ENCODE measurements at places on chromosomes 2 and 18.

DNA sequence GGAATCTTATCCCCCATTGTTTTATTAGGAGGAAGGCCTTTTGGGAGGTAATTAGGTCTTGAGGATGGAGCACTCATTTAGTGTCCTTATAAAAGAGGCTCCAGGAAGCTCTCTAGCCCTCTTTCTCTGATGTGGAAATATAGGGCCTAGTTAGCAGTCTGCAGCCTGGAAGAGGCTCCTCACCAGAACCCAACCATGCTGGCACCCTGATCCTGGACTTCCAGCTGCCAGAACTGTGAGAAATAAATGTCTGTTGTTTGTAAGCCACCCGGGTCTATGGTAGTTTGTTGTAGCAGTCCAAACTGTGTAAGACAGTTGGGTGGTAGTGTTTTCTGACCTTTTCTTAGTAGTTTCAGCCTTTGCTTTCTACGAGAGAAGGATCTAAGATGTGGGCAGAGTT, 100.7 kb downstream of the KIAA1328 start:
- DNase-seq = no peak

DNA sequence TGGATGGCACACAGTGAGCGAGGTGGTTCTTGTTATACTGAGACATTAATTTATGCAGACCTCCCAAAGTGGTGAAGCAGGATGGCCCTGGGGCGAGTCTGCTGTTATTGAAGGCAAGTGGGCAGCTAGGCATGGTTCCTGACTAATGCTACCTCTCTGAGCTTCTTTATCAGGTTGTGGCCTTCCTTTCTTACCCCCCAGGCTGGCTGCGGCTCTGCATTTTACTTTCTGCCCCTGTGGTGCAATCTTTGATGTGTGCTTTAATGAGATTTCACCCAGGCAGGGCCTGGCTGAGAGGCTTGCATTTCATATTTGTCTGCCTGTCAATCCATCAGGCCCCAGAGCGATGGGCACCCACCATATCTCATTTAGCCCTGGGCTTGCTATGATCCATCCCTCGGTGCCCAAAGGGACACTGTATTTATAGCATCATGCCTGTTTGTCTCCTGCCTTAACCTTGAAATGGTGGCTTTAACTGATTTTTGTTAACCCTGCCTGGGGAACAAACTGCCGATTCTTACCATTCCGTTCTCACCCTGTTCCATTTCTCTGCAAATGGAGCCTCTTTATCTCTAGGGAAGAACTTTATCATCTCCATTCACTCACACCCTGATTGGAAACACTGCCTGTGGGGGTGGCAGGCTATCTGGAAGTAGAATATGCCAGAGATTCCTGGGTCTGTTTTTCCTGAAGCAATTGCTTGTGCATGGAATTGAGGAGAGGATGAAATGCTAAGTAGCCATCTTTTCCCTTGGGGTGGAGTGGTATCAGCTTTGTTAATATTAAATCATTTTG, 316.2 kb upstream of the THSD7B start:
- DNase-seq = no peak

- no peak for DNase-seq
Measured at GRCh38 chr2:74755386-74755785, 78.5 kb upstream of the HK2 start.

DNA sequence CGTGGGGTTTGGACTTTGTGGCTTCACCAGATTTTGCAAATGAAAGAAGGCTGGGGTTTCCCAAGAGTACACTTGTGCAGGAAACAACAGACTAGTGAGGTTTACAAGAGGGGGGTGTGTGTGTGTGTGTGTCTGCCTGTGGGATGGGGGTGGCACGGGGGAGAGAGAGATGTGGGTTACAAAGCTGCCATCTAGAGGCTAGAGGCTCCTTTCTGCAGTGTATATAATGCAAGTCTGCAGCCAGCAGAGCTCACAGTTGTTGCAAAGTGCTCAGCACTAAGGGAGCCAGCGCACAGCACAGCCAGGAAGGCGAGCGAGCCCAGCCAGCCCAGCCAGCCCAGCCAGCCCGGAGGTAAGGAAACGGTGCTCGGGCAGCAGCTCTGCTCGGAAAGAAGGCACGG, at the start of gene ACKR3:
Gene ACKR3, plus strand, starts transcription at position 253 of the 401 bp plus-strand sequence. CDS start 10,641 bp downstream, outside the sequence.
- peak; percentile 27 for DNase-seq

- DNase-seq = no peak
Measured at GRCh38 chr2:34416856-34417255, 817.8 kb upstream of the FAM98A start.

DNA sequence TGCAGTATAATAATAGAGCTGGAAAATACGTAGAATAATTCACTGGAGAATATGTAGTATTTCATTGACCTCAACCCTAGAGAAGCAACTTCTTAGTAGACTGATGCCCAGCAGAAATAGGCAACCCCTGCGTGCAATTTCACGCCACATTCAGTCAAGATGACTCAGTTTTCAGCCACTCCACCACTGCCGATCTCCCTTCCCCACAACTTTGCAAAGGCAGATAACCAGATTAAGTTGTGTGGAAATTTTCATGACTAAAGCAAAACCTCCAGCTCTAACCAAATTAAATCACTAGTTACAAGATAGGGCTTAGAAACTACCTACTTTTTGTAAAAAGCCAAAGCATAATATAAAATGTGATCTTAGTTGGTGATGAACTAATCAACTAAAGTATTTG, 63.3 kb upstream of the STK17B start:
- DNase-seq = peak; percentile 83

GRCh38 chr18:64149916-64150438, 1.1 kb upstream of the LINC00305 start:
- DNase-seq = no peak

GRCh38 chr2:205745661-205746419, 63.5 kb downstream of the NRP2 start:
- no peak for DNase-seq

- DNase-seq = no peak
Measured at GRCh38 chr2:85803704-85804425, 50.1 kb downstream of the ATOH8 start.

GRCh38 chr18:59900222-59901128, 679 bp downstream of the PMAIP1 start:
- peak; percentile 82 for DNase-seq

DNA sequence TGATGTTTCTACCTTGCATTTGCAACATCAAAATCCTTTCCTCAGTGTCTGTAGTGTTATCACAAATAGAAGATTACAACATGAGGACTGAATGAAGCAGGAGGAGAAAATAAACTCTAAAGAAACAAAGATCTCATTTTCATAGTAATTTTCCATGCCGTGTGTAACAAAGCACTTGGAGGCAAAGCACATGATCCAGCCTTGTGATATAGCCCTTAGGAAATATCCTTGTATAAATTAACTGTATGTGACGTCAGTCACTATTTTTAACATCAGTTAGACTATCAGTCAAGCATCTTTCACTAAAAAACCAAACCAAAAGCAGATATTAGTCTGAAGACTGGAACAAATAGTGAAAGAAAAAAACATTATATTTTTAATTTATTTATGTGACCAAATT, 492.1 kb upstream of the CNTNAP5 start:
- no peak for DNase-seq

DNA sequence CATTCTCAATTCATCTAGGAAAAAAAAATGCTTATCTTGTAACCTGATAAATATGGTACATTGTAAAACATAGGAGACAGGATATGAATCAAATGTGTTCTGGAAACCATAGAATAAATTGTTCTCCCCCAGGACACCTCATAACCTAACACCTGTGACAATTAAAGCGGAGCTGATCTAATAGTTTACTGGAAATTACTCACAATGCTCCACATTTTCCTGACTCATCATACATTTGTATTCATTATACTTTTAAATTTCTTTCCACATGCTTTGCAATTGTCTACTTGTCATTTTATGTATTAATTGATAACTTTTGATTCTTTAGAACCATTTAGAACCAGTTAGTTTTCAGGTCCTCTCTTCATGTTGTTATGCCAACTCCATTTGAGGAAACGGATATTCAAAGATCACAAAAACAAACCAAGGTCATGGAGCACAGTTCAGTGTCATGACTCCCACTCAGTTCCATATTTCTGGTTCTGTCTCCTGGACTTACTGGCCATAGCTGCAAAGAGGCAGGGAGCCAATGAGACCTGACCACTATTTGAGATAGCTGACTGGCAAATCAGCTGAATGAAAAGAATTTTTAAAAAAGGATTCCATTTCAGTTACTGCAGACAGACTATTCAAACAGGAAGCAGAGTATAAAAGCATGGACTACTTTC, 128.5 kb downstream of the CALCRL start:
- peak; percentile 72 for DNase-seq

GRCh38 chr2:16974688-16975087, 309.1 kb upstream of the CYRIA start:
- DNase-seq = no peak

DNA sequence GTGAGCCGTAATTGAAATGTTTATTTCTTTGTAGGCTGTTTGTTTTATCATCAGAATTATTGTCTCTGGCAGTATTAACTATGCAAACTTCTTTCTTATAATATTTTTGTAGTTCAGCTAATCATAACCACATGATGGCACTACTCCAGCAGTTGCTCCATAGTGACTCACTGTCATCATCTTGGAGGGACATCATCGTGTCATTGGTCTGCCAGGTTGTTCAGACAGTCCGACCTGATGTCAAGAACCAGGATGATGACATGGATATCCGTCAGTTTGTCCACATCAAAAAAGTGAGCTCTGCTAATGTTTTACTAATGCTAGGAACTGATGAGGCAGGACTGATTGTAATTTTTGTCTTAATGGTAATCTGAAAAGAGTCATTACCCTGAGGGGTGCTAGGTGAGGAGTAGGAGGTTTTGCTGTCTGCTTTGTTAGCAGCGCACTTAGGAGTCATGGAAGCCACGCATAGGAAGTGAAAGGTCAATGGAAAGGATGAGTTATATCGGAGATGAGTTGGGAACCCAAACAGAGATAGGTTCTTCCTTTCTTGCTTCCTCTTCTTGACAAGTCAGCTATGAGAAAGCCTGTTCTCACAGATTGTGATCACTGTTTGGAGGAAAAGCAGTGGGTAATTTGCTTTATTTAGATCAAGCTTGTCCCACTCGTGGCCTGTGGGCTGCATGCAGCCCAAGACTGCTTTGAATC, 49.2 kb downstream of the PIKFYVE start:
- DNase-seq = peak; percentile 72

- no peak for DNase-seq
Measured at GRCh38 chr2:15846626-15847025, 93.7 kb upstream of the MYCN start.

- peak; percentile 72 for DNase-seq
Measured at GRCh38 chr2:43224571-43225092, 1.8 kb downstream of the ZFP36L2 start.

DNA sequence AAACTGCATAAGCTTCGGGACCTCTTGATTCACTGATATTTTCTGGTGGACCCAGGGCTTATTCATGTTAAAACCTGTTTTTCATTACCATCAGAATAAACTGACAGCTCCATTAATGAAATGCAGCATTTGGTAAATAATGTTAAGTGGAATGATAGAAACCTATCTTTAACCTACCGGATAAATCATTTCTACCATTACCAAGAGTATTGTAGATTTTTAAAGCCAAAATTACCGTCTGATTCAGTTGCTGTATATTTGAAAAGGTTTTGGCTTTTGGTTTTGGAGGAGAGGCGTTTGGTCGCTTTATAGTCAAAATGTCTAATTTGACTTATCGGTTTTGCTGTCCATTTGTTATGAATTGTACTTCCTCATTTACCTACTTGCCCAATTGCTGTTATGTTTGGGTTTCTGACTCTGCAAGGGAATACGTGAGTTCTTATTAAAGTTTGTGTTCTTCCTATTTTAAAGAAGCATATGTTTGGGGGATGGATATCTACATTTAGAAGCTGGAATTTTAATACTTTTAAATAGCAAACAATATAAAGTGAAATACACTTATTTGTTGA, 1.0 kb upstream of the CUL3 start:
- DNase-seq = no peak

- DNase-seq = no peak
Measured at GRCh38 chr2:1489486-1489885, 76.2 kb downstream of the TPO start.

- no peak for DNase-seq
Measured at GRCh38 chr2:68365087-68365486, at the start of gene PLEK. Gene PLEK (plus strand): TSS chr2:68365282. CDS start chr2:68365352, 70 bp downstream.

DNA sequence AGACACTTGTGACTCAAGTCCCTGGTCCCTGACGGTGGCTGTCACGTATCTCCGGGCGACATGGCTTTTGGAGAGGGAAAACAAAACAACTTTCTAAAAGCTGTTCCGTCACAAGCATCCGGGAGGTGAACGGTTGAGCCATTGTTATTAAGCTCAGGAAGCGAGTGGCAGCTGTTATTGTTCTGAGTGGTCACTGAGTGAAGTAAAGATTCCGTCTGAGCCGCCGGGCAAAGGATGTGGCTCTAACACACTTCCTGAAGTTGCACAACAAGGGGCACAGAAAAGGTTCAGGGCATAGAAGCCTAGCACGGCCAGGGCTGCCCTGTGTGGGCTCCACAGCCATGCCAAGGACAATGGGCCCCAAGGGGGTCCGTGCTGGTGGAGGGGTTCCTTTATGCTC, 24.3 kb downstream of the INPP5D start:
- peak; percentile 50 for DNase-seq

DNA sequence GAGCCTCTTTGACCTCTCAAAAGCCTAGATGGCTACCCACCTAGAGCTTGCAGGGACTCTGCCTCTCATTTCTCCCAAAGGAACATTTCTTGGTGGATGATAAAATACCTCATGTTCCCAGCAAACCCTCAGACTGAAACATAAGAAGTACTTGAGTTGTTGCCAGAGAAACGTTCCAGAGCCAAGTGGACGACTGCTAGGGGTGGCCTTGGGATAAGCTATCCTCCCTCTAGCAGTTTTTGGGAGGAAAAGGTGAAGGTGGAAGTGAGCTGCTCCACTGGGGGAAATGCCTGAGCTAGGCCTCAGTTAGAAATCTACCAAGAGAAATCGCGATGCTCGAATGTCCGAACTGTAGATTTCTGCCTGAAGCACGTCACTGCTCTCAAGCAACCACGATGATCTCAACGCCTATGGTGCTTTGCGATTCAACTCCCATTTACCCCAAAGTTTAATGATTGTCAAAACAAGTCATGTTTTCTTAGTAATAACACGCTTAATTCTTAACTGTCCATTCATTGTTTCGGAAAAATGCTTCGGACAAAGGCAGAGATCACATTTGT, 91.5 kb downstream of the CCBE1 start:
- peak; percentile 4 for DNase-seq

DNA sequence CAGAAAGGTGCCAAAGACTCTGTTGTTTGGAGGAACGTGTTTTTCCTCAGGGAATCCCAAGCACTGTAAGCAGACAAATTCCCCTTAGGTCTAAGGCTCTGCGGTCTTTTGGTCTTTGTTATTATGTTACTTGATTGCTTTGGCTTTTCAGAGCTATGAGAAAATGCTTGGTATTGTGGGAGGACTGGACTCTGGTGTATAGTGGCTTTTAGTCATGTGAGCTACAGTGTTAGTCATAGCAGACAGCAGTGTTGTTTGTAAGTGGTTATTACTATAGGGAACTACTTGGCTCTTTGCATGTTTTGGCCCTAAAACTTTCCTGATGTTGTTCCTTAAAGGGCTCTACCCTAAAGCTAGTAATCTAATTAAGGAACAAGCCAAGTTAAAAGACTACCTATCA, 956.2 kb upstream of the LRATD1 start:
- DNase-seq = peak; percentile 87

Measured in cardiac fibroblast (primary cell).